Suppressor macrophage (primary cell): ENCODE measurements at places on chromosomes 5 and 9.

GRCh38 chr5:175059687-175060211 is 335.4 kb downstream of the MSX2 start:
- no peak for DNase-seq

- DNase-seq, result peak; percentile 49
Measured at GRCh38 chr9:117411547-117411946, 3.3 kb downstream of the ASTN2 start.

DNA sequence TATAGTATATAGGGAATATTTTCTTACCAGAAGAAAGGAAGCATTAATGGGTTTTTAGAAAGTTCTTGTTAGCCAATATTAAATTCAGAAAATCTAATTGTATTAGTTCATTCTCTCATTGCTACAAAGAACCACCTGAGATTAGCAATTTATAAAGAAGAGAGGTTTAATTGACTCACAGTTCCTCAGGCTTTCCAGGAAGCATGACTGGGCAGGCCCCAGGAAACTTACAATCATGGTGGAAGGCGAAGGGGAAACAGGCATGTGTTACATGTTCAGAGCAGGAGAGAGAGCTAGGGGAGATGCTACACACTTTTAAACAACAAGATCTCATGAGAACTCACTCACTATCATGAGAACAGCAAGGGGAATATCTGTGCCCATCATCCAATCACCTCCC is 304.0 kb upstream of the CDH12 start:
- no peak for DNase-seq

DNA sequence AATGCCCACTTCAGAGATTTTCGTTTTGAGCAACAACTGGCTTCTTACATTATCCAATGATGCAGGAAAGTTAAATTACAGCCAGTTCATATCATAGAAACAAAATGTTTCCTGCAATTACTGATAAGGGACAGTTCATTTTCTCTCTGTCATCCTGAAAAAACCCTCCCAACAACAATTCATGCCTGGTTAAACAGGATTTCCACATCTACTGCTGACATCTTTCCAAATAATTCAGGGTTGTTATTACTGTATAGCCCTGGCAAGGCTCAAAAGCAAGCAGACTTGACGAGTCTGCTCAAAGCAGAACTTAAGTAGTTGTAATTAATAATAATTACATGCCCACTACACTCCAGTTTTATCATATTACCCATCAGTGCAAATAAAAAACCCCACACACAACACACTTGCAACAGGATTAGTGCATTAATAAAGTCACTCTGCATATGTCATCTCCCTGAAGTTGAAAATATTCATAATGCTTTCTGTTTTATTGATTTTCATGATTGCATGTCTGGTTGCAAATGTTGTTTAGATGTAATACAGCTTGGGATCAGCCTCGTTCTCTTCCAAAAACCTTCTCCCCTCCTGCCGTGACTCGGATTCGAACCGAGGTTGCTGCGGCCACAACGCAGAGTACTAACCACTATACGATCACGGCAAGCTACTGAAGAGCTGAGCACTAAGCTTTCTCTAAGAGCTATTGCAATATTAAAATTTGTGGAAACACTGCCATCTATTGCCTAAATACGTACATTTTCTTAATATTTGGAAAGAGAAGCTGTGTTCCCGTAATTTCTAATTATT is 119.6 kb upstream of the NFIB start:
- no peak for DNase-seq

- no peak for DNase-seq
Measured at GRCh38 chr9:36088020-36088419, 48.5 kb upstream of the GLIPR2 start.

DNA sequence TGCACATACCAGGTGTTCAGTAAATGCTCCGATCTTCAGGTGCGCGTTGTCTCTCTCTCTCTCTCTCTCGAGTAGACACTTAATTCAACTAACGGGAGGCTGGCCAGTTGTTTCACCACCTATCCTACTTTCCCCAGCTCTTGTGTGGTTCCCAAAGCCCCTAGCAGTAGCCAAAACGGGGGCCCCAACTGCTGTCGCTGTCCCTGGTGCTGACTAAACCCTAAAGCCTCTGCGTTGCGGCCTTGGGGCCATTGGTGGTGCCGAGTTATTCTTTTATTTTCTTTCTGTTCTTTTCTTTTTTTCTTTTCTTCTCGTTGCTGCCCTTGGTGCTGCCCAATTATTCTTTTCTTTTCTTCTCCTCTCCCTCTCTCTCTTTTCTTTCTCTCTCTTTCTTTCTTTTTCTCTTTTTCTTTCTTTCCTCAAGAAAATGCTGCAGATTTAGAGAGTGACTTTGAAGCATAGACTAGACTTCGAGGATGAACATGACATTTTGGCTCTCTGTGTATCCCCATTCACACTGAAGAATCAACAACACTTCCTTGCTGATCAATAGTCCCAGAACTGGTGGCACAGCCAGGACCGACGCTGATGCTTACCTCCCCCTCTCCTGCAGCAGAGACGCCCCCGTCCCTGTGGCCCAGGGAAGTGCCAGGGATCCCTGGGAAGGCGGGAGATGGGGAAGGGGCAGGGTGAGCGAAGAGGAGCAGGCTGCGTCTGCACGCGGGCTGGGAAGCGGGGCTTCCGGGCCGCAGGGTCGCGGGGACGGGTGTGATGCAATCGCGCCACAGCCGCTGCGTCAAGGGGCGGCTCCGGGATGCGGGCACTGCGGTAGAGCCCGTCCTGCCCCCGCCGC is at the start of gene FBLL1:
Gene FBLL1, plus strand, starts transcription at position 785 of the 853 bp plus-strand sequence. CDS start 200 bp downstream, outside the sequence.
- peak; percentile 32 for DNase-seq
